ENCODE measurements at places on chromosomes 5 and 9. TPM values are rescaled to one million over a fixed set of nuclear protein-coding genes. Genes with fewer than 3 reads are reported as not detected.

DNA sequence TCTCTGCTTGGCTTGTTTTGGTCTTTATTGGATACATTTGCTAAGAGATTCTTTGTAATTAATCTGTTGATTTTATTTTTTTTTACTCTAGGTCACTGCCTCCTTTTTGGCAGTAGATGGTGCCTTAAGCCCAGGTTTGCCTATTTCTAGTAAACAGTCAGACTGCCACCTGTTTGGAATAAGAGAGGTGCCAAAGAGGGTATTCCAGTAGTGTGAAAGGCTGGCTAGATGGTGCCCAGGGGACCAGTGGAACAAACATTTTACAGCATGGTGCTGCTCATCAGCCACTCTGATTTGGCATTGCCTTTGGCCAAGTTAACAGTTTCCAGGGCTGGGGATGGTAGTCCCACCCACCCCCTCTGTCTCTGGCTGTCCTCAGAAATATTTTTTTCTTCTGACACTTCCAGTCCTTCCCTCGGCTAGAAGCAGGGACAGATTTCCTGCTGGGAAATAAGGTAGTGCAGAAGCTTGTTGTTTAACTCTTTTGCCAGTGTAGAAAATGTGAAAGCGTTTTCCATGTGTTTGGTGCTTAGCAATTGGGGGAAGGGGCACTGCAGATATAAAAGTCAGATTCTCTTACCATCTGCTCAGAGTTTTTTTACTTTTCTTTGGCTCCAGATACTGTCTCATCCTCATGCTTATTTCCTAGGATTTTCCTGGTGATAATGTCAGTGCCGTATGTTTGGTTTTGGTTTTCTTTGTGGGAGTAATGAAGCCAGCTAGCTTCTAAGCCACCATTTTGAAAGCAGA, 36.6 kb upstream of the FBXL7 start:
- H3K27ac ChIP-seq, result no peak overlapping the region
- H3K4me1 ChIP-seq, result no peaks in the 10 kb centered on the region

DNA sequence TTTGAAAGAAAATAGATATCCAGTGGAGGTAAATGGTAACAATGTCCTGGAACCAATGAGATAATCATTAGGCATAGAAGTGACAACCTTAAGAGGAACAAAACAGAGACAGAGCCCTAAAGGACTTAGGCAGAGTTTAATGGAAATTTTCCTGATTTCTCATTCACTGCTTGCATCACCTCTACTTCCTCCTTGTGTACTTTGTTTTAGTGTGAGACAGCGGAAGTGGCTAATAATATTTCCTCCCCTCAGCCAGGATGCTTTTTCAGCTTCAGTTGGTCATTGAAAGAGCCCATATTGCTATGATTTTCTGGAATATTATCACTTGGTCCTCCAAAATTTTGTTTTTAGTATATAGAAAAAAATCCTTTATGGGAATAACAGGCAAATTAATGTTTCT, 153.4 kb upstream of the MPDZ start:
- peaks cover 46% of the 10 kb centered on the region for H3K4me1 ChIP-seq
- H3K27me3 ChIP-seq, result no peaks in the 10 kb centered on the region
- no peak for DNase-seq

- no peaks in the 10 kb centered on the region for H3K36me3 ChIP-seq
- no peak overlapping the region for H3K27ac ChIP-seq
- no peaks in the 10 kb centered on the region for H3K4me1 ChIP-seq
- H3K4me3 ChIP-seq, result no peak overlapping the region
- DNase-seq, result no peak
- H3K27me3 ChIP-seq, result no peaks in the 10 kb centered on the region
Measured at GRCh38 chr9:7960320-7961050, 160.9 kb upstream of the DMAC1 start.

DNA sequence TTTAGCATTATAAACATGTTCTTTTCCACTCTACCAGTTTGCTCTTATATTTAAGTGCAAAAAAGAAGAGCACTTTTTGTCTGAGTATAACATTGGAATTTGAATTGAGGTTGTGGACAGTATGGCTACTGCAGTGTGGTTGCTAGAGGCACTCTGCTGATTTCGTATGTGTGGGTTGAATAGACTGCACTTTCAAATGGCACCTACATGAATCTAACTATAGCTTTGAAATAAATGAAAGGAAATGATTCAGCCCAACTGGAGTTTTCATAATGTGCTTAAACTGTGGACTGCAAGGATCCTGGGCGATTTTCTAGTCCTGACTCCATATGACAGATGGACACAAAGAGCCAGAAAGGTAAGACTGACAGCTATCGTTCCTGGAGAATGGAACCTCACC, 657.6 kb upstream of the RIOK2 start:
- H3K4me1 ChIP-seq, result peaks cover 10% of the 10 kb centered on the region
- H3K27me3 ChIP-seq, result no peaks in the 10 kb centered on the region
- DNase-seq, result no peak
- H3K4me3 ChIP-seq, result no peak overlapping the region
- H3K27ac ChIP-seq, result no peak overlapping the region

GRCh38 chr9:35285731-35286130, 123.9 kb downstream of the UNC13B start:
- H3K27me3 ChIP-seq, result no peaks in the 10 kb centered on the region
- H3K27ac ChIP-seq, result no peak overlapping the region
- no peak for DNase-seq

DNA sequence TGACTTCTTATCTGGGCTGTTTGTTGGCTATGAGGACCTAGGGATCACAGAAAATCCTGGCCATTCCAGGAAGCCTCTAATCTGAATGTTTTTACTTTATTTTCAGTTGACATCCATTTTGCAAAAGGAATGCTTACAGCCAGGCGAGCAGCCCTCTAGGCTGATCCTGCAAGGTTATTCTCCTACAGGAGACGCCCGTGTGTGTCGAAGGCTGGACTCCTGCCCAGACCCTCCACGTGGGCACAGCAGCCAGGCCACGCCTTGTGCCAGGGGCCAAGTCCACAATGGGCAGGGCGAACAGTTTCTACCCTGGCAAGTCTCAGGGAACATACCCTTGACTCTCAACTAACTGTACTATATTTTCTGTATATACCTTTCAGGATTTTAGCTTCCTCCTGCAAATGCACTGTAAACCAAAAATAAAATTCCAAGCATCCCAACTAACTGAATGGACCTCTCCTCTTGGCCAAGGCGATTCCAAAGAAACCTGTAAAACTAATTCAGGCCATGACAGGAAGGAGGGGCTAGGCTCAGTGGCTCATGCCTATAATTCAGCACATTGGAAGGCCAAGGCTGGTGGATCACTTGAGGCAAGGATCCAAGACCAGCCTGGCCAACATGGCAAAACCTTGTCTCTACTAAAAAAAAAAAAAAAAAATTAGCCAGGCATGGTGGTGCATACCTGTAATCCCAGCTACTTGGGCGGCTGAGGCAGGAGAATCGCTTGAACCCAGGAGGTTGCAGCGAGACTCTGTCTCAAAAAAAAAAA, 5.7 kb downstream of the CMBL start:
- no peaks in the 10 kb centered on the region for H3K36me3 ChIP-seq
- no peak for DNase-seq
- H3K27ac ChIP-seq, result no peak overlapping the region
- H3K27me3 ChIP-seq, result peaks cover 4% of the 10 kb centered on the region
- H3K4me1 ChIP-seq, result peaks cover 15% of the 10 kb centered on the region

DNA sequence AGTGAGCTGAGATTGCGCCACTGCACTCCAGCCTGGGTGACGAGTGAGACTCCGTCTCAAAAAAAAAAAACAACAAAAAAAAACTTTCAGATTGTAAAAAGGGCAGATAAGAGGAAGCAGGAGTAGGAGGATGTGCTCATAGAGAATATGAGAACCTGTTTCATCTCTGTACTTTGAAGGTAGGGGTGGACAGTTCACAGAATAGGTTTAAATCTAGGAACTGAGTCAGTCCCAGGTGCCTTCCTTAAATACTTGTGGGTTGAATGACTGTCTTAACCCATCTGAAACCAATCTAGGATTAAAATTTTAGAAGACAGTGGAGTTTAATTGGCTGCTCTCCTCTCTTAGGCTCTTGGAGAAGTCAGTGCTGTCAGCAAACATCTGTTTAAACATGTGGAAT, 12.4 kb downstream of the POLK start:
- no peaks in the 10 kb centered on the region for H3K27me3 ChIP-seq
- H3K4me1 ChIP-seq, result no peaks in the 10 kb centered on the region
- H3K27ac ChIP-seq, result no peak overlapping the region

The DNAJC25 gene
- 9.6 TPM for total RNA-seq

Data from GM23338 (cell line).